ENCODE measurements at places on chromosomes 6 and 20. TPM values are rescaled to one million over a fixed set of nuclear protein-coding genes. Genes with fewer than 3 reads are reported as not detected.

- no peak overlapping the region for H3K4me3 ChIP-seq
- no peaks in the 10 kb centered on the region for H3K4me1 ChIP-seq
- no peaks in the 10 kb centered on the region for H3K36me3 ChIP-seq
- no peaks in the 10 kb centered on the region for H3K27me3 ChIP-seq
- DNase-seq = no peak
Measured at GRCh38 chr6:15017261-15017660, 228.6 kb upstream of the JARID2 start.

Gene SERAC1
- 3.3 TPM for total RNA-seq

- peaks cover 8% of the 10 kb centered on the region for H3K4me1 ChIP-seq
- no peaks in the 10 kb centered on the region for H3K27me3 ChIP-seq
- no peak overlapping the region for H3K4me3 ChIP-seq
- H3K36me3 ChIP-seq = no peaks in the 10 kb centered on the region
- no peak overlapping the region for H3K27ac ChIP-seq
Measured at GRCh38 chr6:33784787-33785186, 4.1 kb downstream of the LEMD2 start.

DNA sequence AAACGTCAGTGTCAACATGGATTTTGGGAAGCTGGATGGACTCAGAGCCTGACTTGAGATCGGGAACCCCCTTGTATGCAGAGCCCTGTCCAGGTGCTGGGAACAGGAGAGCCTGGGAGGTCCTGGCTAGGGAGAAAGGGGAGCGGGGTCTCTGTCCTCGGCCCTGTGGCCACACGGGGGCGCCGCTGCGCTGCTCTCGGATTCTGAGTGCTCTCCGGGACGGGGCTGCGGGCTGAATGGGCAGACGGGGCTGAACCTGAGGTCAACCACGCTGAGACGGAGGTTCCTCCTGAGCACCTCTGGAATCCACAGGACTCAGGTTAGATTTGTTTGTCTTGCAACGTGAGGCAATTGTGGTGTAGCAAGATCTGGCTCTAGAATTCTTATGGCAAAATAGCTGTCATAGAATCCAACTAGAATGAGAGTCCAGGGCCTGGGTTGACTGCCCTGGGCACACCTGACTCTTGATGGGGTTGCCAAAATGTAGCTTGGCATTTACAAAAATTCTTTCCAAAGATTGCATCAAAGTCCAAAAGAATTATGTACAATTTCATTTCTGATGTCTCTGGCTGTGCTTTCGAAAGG is 20.6 kb upstream of the HLA-F start:
- no peak overlapping the region for H3K4me3 ChIP-seq
- DNase-seq = no peak
- no peaks in the 10 kb centered on the region for H3K27me3 ChIP-seq
- H3K36me3 ChIP-seq = no peaks in the 10 kb centered on the region
- H3K27ac ChIP-seq = no peak overlapping the region

GRCh38 chr20:45933266-45934045 is 1.0 kb upstream of the PCIF1 start:
- peak overlapping the region; percentile 65 for H3K4me3 ChIP-seq
- H3K4me1 ChIP-seq = peaks cover 3% of the 10 kb centered on the region
- H3K27me3 ChIP-seq = no peaks in the 10 kb centered on the region
- DNase-seq = peak; percentile 74

- H3K4me3 ChIP-seq = no peak overlapping the region
- no peaks in the 10 kb centered on the region for H3K4me1 ChIP-seq
- no peak for DNase-seq
- no peaks in the 10 kb centered on the region for H3K27me3 ChIP-seq
- no peaks in the 10 kb centered on the region for H3K36me3 ChIP-seq
Measured at GRCh38 chr20:60113024-60113724, 155.0 kb downstream of the CDH26 start.

DNA sequence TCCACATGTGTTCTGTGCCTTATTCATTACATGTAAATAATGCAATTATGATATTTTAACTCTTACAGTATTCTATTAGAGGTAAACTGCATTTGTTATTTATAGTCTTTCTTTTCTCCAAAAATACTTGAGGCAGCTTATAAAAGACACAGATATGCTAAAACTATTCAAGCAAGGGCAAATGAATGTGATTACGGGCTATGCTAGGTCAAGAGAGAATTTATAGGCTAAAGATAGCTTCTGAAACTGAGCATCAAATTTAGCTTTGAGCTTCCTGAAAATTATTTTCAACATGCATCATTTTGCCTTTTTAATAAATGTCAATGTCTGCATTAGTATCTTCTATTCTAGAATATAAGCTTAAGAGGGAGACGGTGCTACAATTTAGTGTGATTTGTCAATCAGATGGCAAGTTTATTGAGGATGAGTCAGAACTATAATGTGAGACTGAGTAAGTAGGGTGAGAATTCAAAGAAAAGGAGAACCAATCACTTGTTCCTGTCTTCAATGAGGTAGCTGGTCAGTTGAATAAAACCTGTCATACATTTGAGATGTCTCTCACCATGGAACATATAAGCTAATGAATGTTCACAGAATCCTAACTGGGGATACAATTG is 669.4 kb upstream of the CITED2 start:
- no peaks in the 10 kb centered on the region for H3K4me1 ChIP-seq
- peak overlapping the region; percentile 42 for H3K27ac ChIP-seq
- H3K4me3 ChIP-seq = no peak overlapping the region
- no peaks in the 10 kb centered on the region for H3K27me3 ChIP-seq
- no peak for DNase-seq

Gene TRIM40
- not detected for total RNA-seq

Gene FGD2
- 12.7 TPM for total RNA-seq

DNA sequence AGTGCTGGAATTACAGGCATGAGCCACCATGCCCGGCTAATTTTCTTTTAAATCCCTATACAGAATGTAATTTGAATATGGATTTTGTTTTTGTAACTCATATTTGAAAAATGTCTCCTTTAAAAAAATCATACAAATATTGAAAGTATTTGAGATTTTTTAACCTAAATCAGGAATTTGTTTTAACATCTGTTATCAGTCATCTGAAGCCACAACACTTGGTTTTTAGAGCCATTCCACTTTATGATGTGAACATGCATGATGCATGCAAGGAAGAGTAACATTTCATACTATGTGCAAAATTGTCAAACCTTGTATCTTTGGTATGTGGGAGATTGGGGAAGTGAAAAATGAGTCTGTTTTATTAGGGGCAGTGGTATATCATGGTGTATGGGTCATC is 124.5 kb upstream of the AHI1 start:
- no peak overlapping the region for H3K4me3 ChIP-seq
- no peaks in the 10 kb centered on the region for H3K27me3 ChIP-seq
- H3K36me3 ChIP-seq = no peaks in the 10 kb centered on the region
- DNase-seq = no peak
- H3K27ac ChIP-seq = no peak overlapping the region
- H3K4me1 ChIP-seq = no peaks in the 10 kb centered on the region

- DNase-seq = no peak
- no peak overlapping the region for H3K27ac ChIP-seq
- H3K27me3 ChIP-seq = no peaks in the 10 kb centered on the region
Measured at GRCh38 chr6:109854541-109855308, 123.4 kb upstream of the GPR6 start.

DNA sequence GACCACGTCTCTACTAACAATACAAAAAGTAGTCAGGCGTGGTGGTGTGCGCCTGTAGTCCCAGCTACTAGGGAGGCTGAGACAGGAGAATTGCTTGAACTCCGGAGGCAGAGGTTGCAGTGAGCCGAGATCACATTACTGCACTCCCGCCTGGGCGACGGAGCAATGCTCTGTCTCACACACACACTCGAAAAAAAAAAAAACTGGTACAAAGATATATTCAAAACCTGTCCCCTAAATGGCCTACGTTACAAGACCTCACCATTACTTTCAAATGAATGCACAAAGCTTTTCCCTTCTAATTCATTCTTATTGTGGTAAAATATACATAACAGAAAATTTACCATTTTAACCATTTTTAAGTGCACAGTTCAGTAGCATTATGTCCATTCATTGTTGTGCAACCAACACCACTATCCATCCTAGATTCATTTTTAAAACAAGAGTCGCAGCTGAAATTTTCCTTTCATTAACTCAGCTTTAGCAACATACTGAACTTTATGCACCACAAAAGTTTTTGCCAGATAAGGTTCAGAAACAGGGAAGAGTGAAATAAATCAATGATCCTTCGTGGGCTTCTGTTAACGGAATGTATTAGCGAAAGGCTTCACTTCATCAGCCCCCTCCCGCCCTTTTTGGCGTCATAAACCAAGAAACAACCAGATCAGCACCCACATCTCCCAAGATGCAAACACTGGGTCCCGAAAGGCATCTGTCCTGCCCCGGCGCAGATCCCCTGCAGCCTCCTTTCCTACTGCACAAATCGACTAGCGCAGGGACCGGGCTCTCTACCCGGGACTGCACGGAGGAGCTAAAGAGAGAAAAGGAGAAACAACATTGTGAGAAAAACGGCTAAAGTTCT is 825 bp upstream of the FAM135A start:
- peaks cover 3% of the 10 kb centered on the region for H3K4me1 ChIP-seq
- H3K27me3 ChIP-seq = no peaks in the 10 kb centered on the region
- peak overlapping the region; percentile 76 for H3K4me3 ChIP-seq
- H3K36me3 ChIP-seq = no peaks in the 10 kb centered on the region
- no peak for DNase-seq
